ENCODE measurements at places on chromosomes 6 and 20. TPM values are rescaled to one million over a fixed set of nuclear protein-coding genes. Genes with fewer than 3 reads are reported as not detected.

- H3K4me3 ChIP-seq: no peak overlapping the region
- DNase-seq: no peak
- no peak overlapping the region for H3K27ac ChIP-seq
- no peaks in the 10 kb centered on the region for H3K27me3 ChIP-seq
- no peaks in the 10 kb centered on the region for H3K36me3 ChIP-seq
- peaks cover 7% of the 10 kb centered on the region for H3K4me1 ChIP-seq
These were observed 23.4 kb upstream of the PTGIS start for GRCh38 chr20:49591217-49591865.

GRCh38 chr6:141451181-141451510 is 681.6 kb upstream of the GJE1 start:
- no peak for DNase-seq
- H3K27me3 ChIP-seq: no peaks in the 10 kb centered on the region
- peak overlapping the region; percentile 59 for H3K27ac ChIP-seq
- no peak overlapping the region for H3K4me3 ChIP-seq

DNA sequence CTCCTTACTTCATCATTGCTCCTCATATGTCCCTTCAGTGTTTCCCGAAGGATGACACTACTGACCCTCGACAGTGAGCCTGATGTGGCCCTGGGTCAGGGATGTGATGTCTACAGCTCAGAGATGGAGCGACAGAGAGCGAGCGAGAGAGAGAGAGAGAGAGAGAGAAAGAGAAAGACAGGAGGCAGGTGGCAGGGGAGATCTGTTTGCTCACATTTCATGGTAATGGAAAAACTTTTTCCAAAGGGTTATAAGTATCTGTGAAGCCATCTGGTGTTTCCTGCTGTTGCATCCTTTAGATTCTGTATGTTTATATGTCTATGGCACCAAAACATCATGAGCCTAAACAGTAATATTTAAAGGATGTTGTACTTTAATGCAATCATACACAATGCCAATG is 77.2 kb downstream of the PPP1R3G start:
- H3K36me3 ChIP-seq: no peaks in the 10 kb centered on the region
- H3K27ac ChIP-seq: no peak overlapping the region
- no peaks in the 10 kb centered on the region for H3K27me3 ChIP-seq
- H3K4me3 ChIP-seq: no peak overlapping the region

- H3K27ac ChIP-seq: no peak overlapping the region
- no peaks in the 10 kb centered on the region for H3K27me3 ChIP-seq
- no peak for DNase-seq
These were observed 165.9 kb downstream of the COL9A1 start for GRCh38 chr6:70136996-70137395.

DNA sequence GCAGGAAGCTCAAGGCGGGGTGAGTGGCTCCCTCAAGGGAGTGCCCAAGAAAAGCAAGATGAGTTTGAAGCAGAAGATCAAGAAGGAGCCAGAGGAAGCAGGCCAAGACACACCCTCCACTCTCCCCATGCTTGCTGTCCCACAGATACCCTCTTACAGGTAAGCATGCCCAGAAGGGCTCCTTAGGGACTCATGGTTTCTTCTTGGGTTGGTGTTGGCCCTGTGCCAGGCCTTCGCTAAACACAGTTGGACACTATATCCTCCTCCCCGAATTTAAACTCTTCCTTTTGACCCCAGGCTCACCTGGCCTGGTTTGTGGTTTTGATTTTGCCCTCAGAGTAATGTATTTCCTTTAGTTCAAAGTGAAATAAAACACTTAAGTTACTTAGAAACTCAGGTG is 5.1 kb downstream of the BRPF3 start:
- peaks cover 9% of the 10 kb centered on the region for H3K36me3 ChIP-seq
- H3K4me1 ChIP-seq: peaks cover 5% of the 10 kb centered on the region
- no peak overlapping the region for H3K4me3 ChIP-seq
- H3K27me3 ChIP-seq: no peaks in the 10 kb centered on the region
- no peak for DNase-seq

OR2J3 gene
- not detected for total RNA-seq

C20orf141 gene
- not detected for total RNA-seq

DNA sequence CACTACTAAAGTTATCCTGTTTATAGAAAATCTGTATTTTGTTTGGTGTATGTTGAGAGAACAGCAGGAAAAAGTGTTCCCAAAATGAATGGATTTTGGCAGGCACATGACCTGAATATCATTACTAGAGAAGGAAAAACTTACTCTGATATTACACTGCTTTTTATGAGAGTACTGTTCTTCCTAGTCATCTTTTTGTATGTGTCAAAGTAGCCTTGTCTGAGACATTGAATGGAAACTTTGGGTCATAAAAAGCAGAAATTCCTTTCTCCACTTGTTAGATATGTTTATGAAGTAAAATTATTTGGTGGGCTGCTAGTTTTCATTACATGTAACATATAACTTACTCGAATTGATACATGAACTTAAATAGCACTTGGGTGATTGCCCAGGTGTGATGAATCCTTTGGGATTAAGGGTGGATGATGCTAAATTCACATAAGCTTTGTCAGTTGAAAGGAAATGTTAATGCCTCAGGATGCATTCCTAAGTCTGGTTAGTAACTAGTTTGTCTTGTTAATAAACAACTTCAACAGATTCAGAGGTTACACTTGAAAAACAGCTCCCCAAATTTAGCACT is 206.7 kb downstream of the CENPW start:
- H3K36me3 ChIP-seq: no peaks in the 10 kb centered on the region
- H3K4me1 ChIP-seq: no peaks in the 10 kb centered on the region
- no peak overlapping the region for H3K4me3 ChIP-seq
- no peaks in the 10 kb centered on the region for H3K27me3 ChIP-seq
- no peak for DNase-seq

DNA sequence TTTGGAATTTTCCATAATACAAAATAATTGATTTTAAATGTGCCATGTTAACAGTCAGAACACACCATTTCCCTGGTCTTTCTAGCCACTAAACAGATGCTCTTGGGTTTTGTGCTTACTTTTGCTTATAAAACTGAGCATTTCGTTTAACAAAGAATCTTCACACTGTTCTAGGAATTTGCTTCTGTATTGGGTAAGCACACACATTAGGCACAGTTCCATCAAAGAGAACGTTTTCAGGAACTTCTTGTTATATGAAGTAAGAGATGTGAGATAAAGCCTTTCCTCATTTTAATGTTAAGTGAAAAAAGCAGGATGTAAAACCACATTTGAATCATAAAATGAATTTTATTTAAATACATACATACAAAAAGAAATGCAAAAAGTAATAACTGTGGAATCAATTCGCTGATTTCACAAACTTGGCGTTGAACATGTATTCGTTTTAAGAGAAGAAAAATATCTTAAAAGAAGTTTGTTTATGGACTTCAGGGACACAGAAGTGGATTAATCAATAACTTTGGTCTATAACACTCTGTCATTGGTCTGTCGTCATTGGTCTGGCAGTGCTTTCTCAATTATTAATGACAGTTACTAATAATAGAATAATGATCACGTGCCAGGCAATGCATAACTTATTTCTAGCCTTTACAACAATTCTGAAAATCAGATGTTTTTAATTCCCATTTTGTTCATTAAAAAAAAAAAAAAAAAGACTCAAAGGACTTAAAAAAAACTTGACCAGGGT is 199.9 kb upstream of the PRDM1 start:
- H3K27me3 ChIP-seq: no peaks in the 10 kb centered on the region
- no peak overlapping the region for H3K27ac ChIP-seq
- no peak overlapping the region for H3K4me3 ChIP-seq

C20orf202 gene
- not detected for total RNA-seq

- H3K27me3 ChIP-seq: no peaks in the 10 kb centered on the region
- no peaks in the 10 kb centered on the region for H3K36me3 ChIP-seq
- H3K4me3 ChIP-seq: no peak overlapping the region
- no peak overlapping the region for H3K27ac ChIP-seq
- DNase-seq: no peak
These were observed 10.8 kb upstream of the MATN4 start for GRCh38 chr20:45318948-45319347.

- no peaks in the 10 kb centered on the region for H3K4me1 ChIP-seq
- H3K27ac ChIP-seq: no peak overlapping the region
- no peaks in the 10 kb centered on the region for H3K27me3 ChIP-seq
These were observed 716.0 kb downstream of the KIF16B start for GRCh38 chr20:15857173-15857784.

Measured in neural progenitor cell (in vitro differentiated cells).